Activated T-cell treated with anti-CD3 and anti-CD28 coated beads, Interleukin-2, amount 50 U/mL, for 4 hours (primary cell): ENCODE measurements at places on chromosomes 5 and 9.

DNA sequence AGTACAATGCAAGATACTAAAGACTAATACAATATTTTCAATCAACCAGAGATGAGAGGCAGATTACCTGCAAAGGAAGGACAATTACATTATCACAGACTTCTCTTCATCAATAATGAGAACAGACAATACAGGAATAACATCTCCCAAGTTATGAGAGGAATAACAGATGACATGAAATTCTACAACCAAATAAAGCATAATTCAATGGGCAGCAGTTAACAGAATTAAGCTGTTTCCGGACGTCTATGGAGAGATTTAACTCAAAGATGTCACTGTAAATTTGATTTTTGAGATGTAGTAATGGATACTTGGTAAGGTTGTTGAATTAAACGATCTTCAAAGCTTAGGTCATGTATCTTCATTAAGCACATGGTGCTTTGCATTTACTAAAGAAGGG lies 19.8 kb upstream of the PARP8 start:
- no peak for DNase-seq

GRCh38 chr9:106868087-106868486 lies 5.1 kb downstream of the ZNF462 start:
- no peak for DNase-seq

DNA sequence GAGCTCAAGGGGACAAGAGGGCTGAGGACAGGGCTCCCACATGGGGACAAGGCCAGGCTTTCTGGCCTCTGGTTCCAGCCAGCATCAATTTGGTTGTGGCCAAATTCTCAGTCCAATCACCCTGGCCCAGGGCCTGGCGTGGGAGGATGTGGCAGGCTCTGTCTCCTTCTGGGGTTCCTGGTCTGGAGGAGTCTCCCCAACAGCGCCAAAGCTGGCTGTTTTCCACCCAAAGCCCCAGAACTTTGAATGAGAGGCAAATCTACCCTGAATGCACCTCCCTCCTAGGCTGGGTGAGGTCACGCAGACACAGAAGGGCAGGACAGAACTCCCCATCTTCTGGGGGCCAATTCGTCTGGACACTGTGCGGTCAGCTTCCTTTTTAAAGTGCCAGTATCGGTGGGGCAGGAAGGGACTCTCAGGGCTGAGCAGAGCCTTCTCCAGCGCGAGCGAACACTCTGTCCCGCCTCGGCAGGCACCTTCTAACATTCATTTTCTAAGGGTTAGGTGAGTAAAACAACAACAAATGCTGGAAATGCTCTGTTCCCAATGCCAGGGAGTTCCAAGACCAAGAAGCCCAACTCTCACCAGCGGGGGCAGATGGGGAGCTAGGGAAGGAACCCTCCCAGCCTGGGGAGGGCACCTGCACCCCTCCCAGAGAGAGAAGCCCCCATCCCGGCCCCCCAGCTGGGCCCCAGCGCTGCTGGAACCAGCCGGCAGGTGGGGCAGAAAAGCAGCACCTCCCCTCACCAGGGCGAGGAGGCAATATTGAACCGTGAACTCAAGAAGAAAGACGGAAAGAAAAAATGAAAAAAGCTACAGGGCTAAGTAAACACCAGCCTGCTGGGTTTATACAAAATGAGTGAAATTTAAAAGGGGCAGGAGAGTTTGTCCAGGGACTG lies 3.7 kb upstream of the DPM2 start:
- no peak for DNase-seq

DNA sequence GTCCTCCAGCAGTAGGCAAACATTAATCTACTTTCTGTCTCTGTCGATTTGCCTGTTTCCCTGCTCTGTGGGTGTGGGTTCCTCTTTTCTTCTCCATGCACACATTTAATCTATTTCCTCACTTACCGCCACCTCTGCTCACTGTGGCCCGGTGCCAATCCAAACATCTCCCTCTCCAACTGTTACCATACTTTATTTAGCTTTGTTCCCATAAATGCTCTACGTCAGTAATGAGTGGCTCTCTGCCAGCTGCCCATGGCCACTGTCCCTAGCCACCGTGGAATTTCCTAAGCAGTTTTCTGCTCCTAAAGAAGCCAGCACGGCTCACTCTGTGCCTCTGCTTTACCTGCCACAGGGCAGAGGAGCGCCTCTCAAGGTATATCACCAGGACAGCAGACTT lies 19.5 kb upstream of the GOLPH3 start:
- DNase-seq = no peak

DNA sequence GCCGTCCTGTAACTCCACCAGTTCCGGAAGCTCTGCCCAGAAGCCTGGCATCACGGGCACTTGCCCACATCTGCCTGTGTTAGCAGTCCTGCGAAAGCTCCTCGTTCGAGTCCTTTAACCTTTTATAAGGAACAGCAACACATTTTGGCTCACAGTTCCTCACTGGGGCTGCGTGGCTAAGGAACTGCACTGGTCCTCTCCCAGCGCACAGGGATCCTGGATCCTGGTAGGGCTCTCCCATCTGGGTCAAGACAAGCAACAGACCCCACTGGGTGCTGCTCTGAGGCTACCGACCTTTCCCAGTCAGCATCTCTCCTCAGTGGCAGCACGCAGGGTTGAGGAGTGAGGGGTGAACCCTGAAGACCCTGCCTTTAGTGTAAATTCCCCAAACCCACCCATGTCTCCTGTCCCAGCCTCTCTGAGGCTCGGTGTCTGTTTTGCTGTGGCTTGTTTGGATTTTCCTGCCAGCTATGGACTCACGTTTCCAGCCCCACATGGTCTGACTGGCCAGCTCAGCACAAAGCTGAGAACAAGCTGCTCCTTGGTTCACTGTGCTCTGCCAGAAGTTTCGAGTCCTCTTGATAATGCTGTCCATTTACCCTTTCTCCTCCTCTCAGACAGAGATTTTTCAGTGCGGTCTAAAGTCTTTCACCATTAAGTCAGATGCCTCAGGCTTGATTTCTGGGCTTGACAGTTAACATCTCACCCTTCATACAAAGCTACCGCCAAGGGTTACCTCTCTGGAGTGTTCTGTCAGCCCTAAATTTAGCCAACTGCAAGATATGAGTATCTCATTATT lies 80.0 kb downstream of the AK8 start:
- no peak for DNase-seq

GRCh38 chr9:93955981-93956784 lies 1.0 kb upstream of the BARX1 start:
- no peak for DNase-seq

DNA sequence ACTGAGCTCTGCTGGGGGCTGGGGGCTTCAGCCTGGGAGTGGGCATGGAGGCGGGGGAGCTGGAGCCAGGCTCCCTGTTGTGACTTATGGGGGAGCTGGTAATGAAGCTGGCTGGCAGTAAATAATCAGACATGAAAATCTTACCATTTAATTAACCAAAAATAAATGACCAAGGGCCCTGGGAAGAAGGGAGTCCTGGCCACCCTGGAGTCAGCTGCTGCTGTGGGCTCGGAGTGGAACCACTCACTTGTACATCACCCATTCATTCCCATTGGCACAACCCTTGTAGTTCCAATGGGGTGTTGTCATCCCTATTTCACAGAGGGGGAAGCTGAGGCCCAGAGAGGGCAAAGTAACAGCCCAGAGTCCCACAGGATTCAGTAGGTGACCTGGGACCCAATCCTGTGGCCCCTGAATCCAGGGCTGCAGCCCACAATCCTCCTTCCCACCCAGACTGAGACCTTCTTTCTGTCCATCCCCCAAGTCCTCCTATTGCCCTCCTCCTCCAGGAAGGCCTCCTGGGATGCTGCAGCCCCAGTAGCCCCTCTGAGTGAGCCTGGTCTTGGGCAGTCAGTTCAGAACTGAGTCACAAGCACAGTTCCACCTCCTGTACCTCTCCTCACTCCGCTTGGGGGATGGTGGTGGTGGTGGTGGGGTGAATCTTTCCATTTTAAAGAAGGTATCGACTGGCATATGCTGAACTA lies 259.4 kb upstream of the MVB12B start:
- DNase-seq = no peak
